ENCODE measurements at places on chromosomes 1 and 21.
A peak's percentile ranks its signal among the peaks of the same experiment; 100 is the strongest.

- DNase-seq = peak; percentile 25
These were observed 112.5 kb upstream of the GFI1 start for GRCh38 chr1:92599184-92599583.

- DNase-seq = no peak
These were observed 52.1 kb upstream of the ACOT11 start for GRCh38 chr1:54495954-54496353.

GRCh38 chr1:184032306-184032929 is 5.1 kb downstream of the COLGALT2 start:
- no peak for DNase-seq

DNA sequence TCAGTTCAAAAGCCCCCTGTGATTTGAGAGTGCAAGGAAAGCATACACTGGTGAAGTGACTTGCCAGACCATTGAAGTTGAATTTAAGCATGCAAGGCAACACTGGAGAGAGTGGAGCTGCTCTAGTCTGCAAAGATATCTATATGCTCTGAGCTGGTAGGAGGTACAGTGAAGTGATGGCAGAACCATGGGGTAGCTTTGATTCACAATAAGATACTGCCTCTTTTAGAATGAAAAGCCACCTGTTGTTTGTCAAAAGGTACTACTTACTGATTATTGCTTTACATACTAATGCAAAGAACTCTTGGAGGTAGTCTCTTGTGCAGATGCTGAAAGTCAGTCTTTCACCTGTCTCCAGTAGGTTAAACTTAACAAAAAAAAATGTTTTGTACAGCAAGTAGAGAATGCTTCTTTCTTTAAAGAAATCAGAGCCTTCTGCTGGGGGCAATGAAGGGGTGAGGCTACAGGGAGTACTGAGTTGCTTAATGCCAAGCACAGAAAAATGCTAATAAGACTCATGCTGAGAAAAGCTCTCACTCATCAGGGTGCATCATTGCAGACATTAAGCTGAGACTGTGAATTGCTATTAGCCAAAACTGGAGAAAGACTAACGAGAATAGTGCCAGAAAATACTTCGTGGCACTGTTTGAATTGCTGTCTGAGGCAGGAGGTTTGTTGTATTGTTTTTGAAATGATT is 1150.5 kb upstream of the TMPRSS15 start:
- DNase-seq = no peak

GRCh38 chr21:44291078-44291935 is 5.6 kb downstream of the AIRE start:
- no peak for DNase-seq

GRCh38 chr21:34534522-34534921 is 22.5 kb upstream of the KCNE1 start:
- DNase-seq = no peak

DNA sequence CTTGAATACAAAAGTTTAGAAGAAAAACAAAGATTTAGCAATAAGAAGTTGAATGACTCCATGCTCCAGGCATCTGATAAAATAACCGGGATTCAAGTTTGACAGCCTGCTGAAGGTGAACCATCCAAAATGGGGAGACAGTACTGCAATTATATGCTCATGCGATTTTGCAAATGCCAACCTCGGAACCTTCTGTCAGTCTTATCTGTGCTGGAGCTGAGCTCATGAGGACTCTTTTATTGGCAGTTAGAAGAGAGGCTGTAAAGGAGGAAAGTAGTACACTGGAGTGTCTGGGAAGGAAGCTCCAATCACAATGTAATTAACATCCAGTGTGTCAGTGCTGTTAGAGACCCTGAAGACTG is 170.0 kb downstream of the GALNT2 start:
- no peak for DNase-seq

GRCh38 chr1:58687516-58687915 is 12.3 kb downstream of the MYSM1 start:
- no peak for DNase-seq

DNA sequence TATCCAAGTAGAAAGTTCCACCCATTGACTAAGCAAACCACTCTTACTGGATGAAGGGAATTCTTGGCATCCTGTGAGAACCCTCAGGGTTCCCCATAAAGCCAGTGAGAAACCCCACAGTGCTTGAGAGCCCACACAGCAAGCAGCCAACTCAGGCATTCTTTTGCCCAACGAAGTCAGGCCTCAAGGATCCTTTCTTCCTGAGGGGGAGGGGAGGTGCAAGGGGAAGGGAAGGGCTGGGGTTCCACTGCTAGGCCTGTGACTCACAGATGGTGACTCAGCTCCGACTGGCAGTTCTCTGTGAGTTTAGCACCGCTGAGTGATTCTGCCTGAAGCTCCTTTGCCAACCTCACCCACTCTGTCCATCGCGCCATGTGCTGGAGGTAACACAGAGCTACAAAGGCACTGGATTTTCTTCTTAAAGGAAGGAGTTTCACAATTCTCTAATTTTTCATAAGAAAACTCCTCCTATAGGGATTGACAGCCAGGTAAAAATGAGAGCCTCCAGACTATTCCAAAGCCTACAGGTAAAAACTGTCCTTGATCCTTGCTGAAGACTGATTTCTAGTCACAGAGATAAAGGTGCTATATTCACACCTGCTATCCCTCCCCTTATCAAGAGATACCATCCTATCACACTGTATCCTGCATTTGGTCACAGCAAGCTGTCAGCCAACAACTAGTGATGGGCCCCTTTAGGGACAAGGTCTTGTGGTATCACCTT is 4.8 kb downstream of the ENO1 start:
- DNase-seq = peak; percentile 94

DNA sequence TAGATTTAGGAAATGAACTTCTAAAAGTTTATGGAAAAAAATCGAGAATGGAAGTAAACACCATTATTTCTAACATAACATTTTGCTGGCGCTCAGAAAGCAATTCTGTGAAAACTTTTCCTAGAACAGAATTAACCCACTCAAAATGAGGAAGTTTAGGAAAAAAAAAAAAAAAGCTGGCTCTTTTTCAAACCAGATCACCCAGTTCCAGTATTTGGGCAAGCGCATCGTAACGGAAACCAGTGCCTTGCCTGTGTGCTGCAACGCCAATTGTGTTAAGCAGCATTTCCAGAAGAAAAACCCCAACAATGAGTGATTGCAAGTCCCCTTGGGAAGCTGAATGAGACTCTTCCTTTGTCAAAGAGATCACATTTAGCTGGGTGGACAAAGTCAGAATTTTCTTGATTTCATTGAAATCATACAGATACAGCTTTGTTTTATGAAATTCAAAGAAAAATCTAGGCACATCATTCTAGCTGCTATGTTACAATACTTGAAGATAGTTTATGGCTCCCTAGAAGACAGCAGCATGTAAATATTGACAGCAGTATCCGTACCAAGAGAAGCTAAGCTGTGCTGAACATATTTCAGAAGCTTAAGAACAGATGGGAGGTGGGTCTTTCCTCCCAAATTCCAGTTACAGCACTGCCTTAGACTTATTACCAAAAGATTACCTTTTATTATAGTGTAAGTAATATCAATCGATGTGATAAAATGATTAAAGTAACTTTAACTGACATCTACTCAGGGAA is 113.4 kb downstream of the ERG start:
- no peak for DNase-seq

- DNase-seq = no peak
These were observed 499 bp upstream of the SH3GLB1 start for GRCh38 chr1:86703696-86704457.

DNA sequence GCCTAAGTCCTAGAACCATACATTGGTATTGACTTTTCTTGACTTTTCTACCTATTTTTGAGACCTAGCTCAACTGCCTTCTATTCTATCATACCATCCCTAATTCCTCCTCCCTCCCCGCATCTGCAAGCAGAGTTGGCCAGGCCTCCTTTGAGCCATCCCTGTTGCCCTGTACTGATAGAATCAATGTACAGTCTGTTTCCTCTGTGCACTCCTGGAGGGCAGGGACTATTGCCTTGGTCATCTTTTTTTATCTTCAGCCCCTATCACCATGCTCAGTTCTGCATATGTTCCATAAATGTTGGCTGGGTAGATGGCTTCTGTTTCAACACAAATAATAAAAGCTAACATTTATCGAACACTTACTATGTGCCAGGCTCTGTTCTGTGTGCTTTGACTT is 4.0 kb upstream of the RGS16 start:
- DNase-seq = no peak

DNA sequence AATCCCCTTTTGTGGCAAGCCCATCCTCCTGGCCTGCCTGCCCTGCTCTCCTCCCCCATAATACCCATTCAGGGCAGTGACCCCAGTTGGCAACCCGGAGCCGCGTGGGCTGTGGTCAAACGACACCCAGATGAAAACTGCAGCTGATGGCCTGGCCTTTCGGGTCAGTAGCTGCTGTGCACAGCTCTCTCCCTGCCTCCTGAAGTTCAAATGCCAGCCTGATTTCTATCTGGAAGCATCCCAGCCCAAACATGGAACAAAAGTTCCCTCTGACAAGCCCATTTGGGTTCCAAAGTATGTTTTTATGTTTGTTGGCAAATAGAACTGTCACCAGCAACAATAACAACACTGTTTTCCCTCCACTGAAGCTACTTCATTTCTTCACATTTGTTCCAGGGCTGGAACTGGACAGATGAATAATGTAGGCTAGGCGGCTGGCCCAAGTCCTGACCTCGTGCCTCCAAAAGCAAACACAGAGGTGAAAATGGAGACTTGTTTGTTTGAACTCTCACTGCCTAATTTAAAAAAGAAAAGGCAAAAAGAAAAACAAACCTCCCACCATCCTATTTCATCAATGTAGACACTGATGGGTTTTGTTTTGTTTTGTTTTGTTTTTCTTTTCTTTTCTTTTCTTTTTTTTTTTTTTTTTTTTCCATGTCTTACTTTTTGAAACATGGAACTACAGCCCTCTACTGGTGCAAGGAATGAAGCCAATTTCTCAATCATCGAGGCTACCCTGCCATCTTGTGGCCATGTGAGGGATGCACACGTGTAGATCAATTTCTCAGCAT is 179.0 kb downstream of the ADSS2 start:
- peak; percentile 81 for DNase-seq

DNA sequence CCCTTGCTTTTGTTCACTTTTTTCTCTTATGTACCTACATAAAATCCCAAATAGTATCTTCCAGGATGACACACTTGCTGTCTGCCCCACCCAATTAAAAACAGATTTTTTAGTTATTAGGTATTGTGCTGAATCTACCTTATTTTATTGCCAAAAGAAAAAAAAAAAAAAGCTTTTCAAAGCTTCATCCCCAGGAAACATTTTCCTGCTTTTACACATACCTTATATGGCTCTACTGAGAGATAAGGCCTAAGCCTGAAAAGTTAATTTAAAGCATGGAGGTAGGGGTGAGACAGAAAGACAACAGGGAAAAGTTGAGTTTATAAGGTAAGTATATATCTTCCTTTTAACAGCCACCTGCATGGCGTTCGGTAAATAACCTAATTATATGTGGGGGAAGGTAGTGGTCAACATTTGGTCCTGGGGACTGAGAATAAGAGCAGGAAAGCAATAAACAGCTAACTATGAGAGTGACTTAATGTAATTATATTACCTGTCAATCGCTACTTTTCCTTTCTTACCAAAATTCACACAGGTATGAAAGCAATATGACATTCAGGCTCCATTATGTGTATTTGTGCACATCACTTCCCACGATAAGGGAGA is 54.6 kb upstream of the BOLA1 start:
- DNase-seq = no peak

DNA sequence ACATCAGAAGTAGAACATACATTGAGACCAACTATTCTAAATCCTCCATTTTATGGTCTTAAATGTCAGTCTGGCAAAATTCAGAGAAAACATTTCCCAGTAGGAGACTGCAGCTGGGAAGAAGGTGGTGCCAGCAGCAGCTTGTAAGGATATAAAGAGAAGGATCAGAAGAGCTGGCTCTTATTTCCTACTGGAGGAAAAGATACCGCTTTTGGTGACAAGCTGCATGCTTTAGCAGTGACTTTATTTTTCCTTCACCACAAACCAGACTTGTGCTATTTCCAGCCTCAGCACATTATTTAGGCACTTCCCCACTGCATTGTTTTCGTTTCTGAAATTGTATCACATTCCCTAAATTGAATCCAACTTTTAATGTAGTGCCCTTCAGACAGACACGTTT is 28.4 kb downstream of the RNF11 start:
- DNase-seq = peak; percentile 27

Measured in LoVo (cell line).